Stimulated activated naive CD8-positive, alpha-beta T cell treated with anti-CD3 and anti-CD28 coated beads, Interleukin-15, Interleukin-2, amounts not matched to agents 100 U/mL and 50 U/mL, for 24 hours (primary cell): ENCODE measurements at places on chromosomes 6 and 20.

- DNase-seq = no peak
These were observed 215.5 kb downstream of the ANKRD60 start for GRCh38 chr20:58012731-58013510.

- DNase-seq = peak; percentile 86
These were observed at the start of gene TAB2 for GRCh38 chr6:149317644-149318571. Gene TAB2 (plus strand): TSS chr6:149317712. CDS start chr6:149369998, 52,286 bp downstream.

- peak; percentile 71 for DNase-seq
These were observed 695 bp upstream of the TGIF2 start for GRCh38 chr20:36572701-36573102.

- peak; percentile 72 for DNase-seq
These were observed 101.5 kb downstream of the NOL4L start for GRCh38 chr20:32483351-32484224.

- DNase-seq = no peak
These were observed 453.8 kb downstream of the DOK5 start for GRCh38 chr20:54929191-54929590.

DNA sequence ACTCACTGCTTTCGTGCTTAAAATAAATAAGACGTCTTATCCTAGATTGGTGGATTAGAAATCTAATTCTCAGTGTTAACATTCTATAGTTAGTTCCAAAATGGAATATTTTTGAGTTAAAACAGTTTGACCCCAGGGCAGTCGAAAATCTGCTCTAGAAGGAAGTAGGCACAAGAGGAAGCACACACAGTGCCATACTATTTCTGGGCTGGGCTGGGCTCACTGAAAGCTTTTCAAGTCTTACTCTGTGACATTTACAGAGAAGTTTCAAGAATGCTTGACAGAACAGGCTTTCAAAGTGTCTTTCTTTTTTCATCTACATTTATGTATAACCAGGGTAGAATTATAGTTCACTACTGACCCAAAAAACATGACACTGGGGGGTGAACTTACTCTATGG is 209.8 kb downstream of the SOD2 start:
- DNase-seq = no peak

DNA sequence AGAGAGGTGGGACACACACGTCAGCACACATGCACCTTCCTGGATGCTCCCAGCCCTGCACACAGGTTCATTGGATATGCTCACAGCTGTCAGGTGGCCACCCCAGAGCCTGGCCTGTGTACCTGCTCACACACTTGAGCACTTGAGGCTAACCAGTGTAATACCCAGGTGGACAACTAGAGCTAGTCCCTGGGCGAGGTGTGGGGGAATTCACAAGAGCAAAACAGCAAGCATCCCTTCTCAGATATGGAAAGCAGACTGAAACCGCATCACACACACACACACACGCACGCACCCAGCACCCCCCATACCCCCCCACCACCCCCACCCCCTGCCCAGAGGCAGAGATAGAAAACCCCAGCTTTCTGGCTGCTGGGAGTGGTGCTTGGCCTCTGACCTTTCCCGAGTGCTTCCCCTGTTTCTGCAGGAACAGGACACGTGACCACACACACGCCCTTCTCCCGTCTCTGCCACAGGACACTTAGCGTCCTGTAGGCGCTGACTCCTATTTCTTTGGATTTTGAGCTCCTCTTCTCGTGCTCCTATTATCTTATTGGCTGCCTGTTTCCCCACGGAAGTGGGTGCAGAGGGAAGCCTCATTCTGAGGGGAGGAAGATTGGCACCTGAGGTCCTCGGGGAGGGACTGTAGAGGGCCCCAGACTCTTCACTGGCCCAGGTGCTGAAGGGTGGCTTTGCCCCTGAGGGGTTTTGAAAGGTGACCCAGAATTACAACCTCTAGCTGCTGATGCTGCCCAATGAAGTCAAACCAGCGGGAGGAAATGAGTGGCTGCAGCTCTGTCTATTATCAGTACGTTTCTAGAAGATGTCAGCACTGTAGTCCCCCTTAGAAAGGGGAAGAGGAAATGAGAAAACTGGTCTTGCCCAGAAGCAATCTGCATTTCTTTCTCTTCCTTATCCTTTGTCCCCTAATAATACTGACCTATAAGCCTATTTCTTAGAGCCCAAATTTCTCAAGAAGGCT is 65.8 kb downstream of the SYTL3 start:
- no peak for DNase-seq

- DNase-seq = no peak
These were observed 8.0 kb upstream of the NKX2-2 start for GRCh38 chr20:21521596-21522480.

GRCh38 chr6:3023663-3024483 is 24.2 kb downstream of the NQO2 start:
- peak; percentile 93 for DNase-seq

GRCh38 chr20:4136967-4137334 is 121.6 kb upstream of the RNF24 start:
- DNase-seq = no peak

GRCh38 chr6:2950713-2951112 is 20.7 kb downstream of the SERPINB6 start:
- no peak for DNase-seq

- no peak for DNase-seq
These were observed 43.8 kb upstream of the LAMA4 start for GRCh38 chr6:112298021-112298745.

DNA sequence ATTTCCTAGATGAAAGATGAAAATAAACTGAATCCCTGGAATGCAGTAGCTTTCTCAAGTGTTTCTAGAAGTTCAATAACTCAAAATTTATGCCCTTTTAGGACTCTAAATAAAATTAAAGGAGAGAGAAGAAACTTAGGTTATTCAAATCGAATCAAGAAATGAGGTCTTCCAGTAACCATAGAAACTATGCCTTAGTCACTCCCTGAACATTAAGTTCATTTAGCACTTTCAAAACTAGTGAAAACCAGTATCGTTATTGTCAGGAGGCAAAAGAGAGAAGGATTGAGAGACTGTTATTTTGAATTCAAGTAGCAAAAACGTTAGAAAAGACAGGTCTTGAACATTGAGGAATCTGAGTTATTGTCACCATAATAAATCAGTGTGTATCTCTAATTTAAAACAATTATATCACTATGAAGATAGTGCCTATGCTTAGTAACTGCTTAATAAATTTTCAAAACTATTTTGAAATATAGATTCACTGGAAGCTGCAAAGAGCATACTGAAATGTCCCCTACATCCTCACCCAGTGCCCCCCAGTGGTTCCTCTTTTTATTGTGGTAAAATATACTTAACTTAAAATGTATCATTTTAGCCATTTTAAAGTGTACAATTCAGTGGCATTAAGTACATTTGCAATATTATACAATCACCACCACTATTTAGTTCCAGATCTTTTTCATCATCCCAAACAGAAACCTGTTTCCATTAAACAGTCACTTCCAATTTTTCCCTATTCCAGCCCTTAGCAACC is 4.6 kb downstream of the RPP21 start:
- no peak for DNase-seq

DNA sequence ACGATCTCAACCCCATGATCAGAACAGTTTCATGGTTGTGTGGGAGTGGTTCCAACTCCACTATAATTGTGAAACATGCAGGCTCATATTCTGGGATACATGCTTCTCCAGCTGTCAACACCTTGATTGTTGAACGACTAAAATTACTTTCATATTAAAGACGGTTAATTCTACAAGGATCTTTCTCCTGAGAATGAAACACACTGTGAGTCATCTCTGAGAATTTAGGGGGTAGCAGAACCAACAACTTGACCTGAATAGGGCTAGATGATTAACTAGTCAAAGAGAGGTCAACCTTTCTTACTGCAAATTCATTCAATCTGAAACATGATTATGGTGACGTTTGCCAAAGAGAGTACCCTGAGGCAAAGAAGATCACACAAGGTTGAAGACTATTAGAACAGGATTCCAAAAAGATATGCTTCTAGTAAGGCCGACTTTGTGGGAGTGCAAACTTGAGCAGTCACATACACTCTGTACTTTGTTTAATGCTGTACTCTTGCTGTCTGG is 175.2 kb upstream of the CITED2 start:
- DNase-seq = no peak

GRCh38 chr6:69391106-69391505 is 405.7 kb downstream of the LMBRD1 start:
- DNase-seq = no peak

DNA sequence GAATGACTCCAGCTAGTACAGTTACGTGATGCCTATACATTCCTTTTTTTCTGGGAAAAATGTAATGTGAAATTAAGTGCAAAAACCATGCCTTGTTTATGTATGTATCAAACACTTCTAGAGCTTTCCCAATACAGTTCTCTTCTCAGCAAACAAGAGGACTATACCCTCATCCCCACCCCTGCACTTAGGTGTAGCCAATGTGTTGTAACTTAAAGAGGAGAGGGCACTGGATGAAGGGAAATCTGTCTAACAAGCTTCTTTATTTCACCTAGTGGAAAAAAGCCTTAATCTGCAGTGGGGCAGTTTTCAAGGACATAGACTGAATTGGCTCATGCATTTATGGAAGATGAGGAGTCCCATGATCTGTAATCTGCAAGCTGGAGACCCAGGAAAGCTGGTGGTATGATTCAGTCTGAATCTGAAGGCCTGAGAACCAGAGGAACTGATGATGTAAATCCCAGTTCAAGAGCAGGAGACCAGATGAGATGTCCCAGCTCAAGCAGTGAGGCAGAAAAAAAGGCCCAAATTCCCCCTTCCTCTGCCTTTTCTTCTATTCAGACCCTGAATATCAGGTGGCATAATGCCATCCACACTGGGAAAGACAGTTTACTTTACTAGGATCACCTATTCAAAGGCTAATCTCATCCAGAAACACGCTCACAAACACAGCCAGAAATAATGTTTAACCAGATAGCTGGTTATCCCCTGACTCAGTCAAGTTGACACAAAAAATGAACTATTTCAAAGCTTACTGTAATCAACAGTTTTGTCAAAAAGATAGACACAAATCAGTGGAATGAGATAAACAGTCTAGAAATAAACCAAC is 25.8 kb upstream of the SLC17A3 start:
- no peak for DNase-seq

GRCh38 chr6:29675561-29675960 is 5.4 kb downstream of the ZFP57 start:
- no peak for DNase-seq

DNA sequence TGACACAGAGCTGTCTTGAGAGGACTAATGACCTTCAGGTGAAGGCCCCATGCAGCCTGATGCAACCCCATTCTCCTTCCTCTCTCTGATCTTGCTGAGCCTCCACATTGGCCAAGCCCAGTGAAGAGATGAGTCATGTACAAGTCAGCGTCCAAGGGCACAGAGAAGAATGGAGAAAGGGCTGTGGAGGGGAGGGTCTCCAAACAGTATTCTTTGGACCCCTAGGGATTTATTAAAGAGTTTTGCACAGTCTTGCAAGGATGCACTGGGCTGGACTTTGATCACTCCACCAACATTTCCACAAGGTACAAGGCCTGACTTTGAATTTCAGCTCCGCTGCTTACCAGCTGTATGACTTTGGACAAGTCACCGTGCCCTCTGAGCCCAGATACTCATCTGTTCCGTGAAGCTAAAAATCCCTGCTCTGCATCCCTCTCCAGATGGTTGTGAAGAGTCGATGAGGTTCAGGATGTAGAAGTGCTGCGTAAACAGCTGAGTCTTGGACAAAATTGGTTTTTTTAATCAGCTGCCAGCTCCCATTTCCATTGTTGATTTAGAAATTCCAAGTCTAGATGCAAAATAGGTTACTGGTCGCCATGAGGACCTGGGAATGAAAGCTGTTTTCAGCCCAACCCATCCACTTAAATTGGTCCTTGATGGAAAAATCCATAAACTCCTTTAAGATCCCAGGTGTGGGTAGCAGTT is 14.1 kb upstream of the KCNG1 start:
- DNase-seq = no peak

DNA sequence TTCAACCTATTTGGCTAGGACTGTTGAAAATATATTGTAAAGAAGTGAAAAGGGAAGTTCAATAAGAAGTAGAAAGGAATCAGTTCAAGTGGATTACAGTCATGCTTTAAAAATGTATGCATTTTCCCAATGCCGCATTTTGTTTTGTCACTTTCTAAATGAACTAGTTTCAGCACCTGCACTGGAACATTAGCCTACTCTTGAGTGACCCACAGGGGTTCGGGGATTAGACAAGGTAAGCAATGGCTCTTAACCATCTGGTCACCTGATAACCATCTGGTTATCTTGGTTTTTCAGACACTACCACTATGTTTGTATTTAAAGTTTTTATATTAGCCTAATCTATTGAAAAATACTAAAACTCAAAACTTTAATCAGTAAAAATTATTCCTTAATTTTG is 97.6 kb downstream of the CD164 start:
- no peak for DNase-seq

GRCh38 chr6:125375821-125376220 is 74.1 kb upstream of the HDDC2 start:
- DNase-seq = no peak

GRCh38 chr6:155647354-155647753 is 191.7 kb upstream of the NOX3 start:
- no peak for DNase-seq

GRCh38 chr6:168045706-168046620 is 33.0 kb downstream of the FRMD1 start:
- no peak for DNase-seq

GRCh38 chr6:82015526-82015925 is 232.0 kb downstream of the IBTK start:
- DNase-seq = no peak

GRCh38 chr6:100473182-100473581 is 8.5 kb upstream of the SIM1 start:
- DNase-seq = no peak

- no peak for DNase-seq
These were observed 16.6 kb upstream of the ZNF831 start for GRCh38 chr20:59146780-59147565.

DNA sequence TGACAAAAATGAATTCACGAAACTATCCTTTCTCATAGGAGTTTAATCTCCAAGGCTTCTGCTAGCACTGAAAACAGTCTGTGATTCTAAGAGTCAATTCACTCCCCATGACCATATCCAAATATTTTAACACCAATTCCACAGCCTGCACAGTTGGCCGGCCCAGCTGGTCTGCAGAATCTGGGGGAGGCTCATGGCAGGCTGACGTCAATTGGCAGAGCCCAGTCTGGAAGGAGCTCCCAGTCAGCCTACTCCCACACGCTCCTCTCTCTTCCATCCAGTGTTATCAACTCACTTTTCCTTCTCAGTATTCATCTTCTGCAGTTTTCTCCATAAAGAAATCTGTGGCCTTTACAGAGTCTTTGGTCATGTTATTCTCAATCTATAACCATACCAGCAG is 111.0 kb downstream of the TBXT start:
- no peak for DNase-seq

DNA sequence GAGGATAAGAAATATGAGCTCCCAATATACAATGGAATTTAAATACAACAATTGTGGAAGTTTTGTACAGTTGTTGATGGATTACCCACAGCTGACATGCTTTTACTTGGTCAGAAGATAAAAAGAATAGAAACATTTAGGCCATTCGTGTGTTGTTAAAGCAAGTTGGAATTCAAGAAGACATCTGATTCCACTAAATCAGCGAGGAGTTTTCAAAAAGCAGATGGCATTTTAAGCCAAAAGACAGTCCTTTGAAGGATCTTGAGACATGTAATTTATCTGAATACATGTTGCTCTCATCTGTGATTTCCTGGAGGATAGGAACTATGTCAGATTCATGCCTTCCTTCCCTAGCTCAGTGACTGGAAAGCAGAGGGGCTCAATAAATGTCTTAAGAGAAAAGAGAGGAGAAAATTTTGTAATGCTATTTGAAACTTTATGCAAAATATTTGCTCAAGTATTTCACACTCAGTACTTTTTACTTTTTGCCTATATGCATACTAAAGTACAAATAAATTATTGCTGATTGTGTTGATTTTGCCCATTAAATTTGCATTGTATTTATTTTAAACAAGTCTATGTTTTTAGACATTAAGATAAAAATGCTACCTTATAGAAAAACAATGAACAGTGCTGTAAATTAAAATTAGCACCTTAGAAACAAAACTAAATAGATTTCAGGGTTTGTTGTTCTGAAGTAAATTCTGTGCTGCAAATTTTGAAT is 733.8 kb upstream of the FLRT3 start:
- DNase-seq = no peak
